ENCODE measurements at places on chromosomes 5 and 9.

DNA sequence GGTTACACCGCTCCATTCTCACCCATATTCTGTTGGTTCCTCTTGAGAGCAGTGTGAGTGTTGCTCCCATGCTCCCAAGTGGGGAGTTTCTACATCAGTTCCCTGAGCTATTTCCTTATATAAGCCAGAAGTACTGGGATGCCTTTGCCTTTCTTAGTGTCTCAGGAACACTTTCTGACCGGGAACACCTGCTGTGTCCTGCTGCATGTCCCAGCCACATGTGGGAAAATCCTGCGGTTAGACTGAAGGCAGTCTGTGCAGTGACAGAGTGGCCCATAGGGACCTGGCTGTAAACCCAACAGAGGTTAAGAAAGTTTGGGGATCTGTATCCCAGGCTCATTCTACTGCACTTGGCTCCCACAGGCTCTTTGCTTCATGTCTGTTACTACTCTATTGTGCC is 126.0 kb downstream of the EGFLAM start:
- DNase-seq, result no peak
- H3K36me3 ChIP-seq, result no peaks in the 10 kb centered on the region
- no peak overlapping the region for H3K4me3 ChIP-seq
- no peak overlapping the region for H3K27ac ChIP-seq
- no peaks in the 10 kb centered on the region for H3K4me1 ChIP-seq
- H3K27me3 ChIP-seq, result no peaks in the 10 kb centered on the region

GRCh38 chr5:132224716-132225115 is 2.9 kb downstream of the P4HA2 start:
- H3K4me1 ChIP-seq, result no peaks in the 10 kb centered on the region
- peaks cover 11% of the 10 kb centered on the region for H3K27me3 ChIP-seq

DNA sequence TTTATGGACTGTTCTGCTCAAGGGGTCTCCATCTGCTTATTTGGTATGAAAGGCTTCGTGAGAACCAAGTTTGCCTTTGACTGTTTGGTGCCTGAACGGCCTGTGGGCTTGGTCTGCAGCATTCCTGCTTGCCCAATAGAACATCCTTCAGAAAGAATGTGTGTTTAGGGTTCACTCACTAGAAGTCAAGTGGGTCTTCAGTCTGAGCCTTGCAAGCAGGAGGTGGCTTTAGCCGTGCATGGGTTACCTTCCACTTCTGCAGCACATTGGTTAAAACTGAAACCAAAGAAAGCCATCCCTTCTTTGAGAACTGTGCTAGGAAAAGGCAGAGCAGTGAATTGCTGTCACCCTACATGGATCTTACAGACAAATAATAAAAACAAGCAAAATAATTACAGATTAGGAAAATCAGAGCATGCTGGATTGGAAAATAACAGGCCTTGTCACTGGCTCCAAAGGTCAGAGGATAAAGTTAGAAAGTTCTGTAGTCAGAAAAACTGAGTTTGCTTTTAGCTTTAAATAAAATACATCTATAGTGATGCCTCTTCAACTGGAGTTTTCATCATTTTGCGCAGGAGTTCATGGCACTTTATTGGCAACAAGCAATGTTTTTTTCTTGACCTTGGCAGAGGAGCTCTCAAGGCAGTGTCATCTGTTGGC is 16.6 kb downstream of the WWC1 start:
- H3K4me3 ChIP-seq, result no peak overlapping the region
- H3K27me3 ChIP-seq, result no peaks in the 10 kb centered on the region
- H3K27ac ChIP-seq, result no peak overlapping the region
- no peaks in the 10 kb centered on the region for H3K36me3 ChIP-seq

DNA sequence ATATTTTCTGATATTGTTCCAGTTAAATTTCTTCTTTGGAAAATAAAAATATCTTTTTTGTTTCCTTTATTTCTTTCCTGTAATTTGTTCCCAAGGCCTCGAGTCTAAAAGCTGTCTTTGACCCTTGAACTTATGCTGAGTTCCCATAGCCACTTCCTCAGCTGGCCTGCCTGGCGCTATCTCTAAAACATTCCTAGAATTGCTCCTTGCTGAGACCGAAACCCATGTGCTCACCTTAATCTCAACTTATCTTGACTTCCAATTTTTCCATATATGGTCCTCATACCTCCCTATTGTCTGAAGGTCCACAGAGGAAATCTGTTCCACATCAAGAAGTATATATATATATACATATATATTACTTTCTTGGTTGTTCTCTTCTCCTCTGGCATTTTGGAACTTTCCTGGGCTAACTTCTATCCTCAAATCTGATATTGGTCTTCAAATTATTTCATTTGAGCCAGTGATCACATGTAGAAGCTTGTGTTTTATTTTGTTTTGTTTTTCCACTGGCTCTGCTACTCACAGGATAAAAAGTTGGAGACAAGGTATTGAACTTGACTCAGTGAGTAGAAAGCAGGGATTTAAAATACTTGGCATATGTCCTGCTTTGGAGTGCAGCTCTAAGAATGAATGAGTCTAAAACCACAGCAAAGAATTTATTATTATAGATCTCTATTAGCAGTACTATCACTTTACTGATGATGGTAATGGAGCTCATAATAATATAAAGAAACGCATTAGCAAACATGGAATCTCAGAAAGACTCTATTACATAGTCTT is 45.2 kb downstream of the ENC1 start:
- no peak overlapping the region for H3K4me3 ChIP-seq
- DNase-seq, result no peak
- no peaks in the 10 kb centered on the region for H3K4me1 ChIP-seq
- no peak overlapping the region for H3K27ac ChIP-seq
- H3K36me3 ChIP-seq, result no peaks in the 10 kb centered on the region

DNA sequence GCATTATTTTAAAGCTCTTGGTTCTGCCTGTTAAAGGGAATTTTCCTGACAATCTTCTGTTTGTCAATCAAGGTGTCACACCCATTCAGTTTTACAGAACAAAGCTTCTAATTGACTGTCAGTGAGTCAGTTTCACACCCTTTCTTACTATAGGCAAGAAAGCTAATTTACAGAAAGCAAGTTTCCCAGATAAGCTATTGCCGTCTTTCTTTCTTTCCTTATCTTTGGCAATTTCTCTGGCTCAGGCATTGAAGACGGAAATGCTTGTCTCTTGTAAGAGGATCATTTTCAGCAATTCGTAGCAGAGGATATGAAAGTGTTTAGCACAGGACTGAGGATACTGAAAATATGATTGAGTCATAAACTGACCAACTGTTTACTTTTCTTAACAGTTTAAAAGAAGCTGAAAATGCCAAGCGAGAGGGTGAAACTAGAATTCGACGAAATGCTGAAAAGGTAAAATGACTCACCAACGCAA is 27.0 kb downstream of the SPINK5 start:
- H3K36me3 ChIP-seq, result no peaks in the 10 kb centered on the region
- no peak overlapping the region for H3K27ac ChIP-seq
- H3K4me3 ChIP-seq, result no peak overlapping the region
- H3K27me3 ChIP-seq, result peaks cover 4% of the 10 kb centered on the region
- H3K4me1 ChIP-seq, result no peaks in the 10 kb centered on the region

- H3K4me1 ChIP-seq, result no peaks in the 10 kb centered on the region
- no peaks in the 10 kb centered on the region for H3K36me3 ChIP-seq
- no peak overlapping the region for H3K4me3 ChIP-seq
- H3K27ac ChIP-seq, result no peak overlapping the region
These were observed 428.7 kb upstream of the SGCD start for GRCh38 chr5:155898284-155898683.

DNA sequence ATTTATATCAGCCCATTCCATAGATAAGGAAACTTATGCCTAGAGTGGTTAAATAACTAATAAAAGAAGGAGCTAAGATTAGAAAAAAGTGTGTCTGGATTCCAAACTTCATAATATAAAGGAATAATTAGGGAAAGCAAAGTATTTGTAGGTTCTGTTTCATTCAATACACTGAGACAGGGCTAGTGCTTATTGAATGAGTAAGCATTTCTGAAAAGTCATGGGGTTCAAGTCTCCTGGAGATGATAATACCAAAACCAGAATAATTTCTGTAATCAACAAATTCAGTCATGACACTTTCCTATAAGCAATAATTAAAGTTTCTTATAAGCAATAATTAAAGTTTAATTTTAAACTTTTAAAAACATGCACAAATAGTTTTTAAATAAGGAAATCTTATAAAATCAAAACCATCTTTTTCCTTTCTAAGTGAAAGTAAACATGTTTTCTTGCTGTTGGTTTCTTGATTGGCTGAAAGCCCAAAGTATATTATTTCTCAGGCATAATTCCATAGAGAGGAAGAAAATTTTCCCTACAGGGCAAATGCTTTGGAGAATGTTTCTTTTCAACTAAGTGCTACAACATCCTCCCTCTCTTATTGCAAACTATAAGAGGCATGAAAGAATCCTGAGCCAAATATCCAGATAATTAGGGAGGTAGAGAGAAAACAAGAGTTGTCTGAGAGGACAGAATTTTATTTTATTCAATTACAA is 510.2 kb downstream of the PRELID2 start:
- DNase-seq, result no peak
- no peaks in the 10 kb centered on the region for H3K4me1 ChIP-seq
- H3K4me3 ChIP-seq, result no peak overlapping the region

Measured in DND-41 (cell line).